ENCODE measurements at places on chromosomes 13 and 19.

DNA sequence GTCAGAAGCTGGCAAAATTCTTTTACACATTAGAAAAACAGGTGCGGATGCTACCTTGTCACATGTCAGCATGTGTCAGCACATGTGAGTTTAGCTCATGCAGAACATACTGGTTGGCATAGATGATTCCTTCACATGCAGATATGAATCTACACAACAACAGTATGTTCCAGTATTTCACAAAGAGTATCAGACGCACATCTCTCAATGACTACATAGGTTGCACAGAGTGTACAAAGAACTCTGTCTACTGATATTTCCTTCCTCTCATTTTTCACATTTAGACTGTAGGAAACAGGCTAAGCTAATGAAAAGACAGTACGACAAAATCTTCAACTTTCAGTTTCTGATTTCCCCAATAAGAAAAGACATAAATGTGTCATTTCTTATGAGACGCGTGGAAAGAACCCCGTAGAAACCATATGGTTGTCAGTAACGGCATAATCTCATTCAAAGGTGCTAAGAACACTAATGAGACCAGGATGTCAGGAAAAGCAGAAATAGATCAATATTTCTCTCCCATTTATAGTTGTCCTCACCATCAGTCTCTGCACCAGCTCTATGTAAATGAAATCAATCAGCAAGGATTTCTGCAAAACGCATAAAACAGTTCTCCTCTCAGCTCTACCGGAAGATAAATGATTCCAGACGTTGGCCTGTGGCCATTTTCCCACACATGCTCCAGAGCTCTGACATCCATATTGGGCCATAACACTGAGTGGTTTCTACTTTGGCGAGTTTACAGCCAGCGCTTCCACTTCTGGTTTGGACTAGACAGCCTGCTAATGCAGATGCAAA, 81.2 kb downstream of the STARD13 start:
- DNase-seq = no peak

DNA sequence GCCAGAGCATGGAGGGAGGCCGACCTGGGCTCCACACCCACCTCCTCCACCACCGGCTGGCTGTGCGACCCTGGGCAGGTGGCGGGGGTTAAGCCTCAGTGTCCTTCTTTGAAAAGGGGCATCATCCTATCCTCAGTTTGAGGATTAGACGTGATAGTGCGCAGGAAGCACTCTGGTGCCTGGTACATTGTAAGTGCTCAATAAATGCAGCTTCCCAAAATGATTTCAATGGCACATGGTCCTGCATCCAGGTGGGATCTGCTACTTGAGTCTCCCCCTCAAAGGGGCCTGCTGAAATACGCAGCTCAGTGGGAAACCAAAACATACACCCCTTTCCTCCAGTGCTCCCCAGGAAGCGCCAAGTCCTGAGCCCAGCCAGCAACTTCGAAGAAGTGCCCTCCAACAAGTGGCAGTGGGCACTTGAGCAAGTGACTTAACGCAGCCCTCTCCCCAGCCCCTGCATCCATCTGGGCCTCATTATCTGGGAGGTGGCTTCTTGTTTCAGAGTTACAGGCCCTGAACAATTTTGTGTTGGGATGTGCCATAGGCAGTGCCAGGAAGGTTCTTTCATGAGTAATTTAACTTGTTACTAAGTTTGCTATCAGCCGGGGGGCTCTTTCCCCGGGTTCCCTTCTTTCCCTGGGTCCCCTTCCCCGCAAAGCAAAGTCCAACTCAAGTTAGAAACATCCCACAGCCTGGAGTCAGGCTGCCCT, 17.9 kb downstream of the ACTN4 start:
- no peak for DNase-seq

DNA sequence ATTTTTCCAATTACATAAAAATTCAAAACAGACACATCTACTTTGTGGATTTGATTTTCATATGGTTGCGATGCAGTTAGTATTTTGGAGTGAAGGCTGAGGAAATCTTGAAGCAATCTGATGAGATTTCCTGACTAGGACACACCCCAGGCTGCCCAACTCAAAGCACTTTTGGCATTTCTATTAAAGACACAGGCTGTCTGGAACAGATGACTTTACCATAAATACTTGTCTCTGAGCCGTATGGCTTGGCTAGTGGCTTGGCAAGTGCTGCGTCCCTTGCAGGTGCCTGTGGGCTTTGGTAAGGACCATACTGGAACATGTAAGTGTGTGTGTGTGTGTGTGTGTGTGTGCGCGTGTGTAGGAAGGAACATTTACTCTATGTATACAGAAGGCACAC, 218.8 kb downstream of the FGF9 start:
- no peak for DNase-seq

DNA sequence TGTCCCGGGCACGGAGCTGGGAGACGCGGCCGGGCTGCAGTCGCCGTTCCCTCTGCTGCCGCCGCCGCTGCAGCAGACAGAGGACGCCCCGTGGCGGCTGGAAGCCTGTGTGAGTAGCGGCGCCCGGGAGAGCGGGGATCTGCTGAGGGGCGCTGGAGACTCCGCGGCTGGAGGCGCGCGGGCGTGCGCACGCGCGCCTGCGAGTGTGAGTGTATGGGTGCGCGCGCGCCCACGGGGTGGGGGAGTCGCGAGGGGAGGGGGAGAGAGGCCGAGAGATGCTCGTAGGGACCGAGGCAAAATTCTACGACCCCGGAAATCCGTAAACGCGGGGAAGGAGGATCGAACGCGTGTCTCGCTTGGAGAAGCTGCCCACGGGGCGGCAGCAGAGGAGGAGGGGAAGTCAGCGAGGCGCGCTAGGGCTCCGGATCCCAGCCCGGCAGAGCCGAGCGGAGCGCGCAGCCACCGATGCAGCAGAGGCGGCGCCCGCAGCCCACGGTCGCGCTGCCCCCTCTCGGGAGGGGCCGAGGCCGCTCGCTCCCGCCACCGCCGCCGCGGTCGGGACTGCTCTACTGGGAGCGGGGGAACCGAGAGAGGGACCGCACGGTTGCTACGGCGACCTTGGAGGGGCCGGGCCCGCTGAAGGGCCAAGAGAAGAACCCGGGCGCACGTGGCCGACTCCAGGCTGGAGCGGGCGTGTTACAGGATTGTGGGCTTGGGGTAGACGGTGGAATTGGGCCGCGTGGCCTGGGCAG, at the start of gene ENOX1:
TSS of gene ENOX1 (minus strand) at position 207 of the 752 bp plus-strand sequence.
- peak; percentile 63 for DNase-seq

- DNase-seq = no peak
Measured at GRCh38 chr19:39263912-39264305, 4.3 kb upstream of the IFNL2 start.

DNA sequence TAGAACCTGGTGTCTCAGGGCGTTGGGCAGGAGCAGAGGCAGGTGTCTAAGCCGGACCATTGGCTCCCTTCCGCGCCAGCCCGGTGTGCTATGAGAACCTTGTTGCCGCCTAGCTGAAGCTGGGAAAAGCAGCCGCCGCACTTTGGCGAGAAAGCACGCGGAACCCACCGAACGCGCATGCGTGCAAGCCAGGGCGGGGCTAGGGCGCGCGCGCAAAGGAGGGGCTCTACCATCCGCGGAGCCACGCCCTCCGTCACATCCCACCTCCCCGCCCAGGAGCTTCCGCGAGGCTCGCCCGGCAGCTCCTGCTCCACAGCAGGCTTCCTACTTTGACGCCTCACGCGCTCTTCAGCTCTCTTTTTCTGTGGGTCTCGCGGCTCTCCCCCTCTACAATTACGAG, 51.3 kb downstream of the WDR87 start:
- peak; percentile 57 for DNase-seq

DNA sequence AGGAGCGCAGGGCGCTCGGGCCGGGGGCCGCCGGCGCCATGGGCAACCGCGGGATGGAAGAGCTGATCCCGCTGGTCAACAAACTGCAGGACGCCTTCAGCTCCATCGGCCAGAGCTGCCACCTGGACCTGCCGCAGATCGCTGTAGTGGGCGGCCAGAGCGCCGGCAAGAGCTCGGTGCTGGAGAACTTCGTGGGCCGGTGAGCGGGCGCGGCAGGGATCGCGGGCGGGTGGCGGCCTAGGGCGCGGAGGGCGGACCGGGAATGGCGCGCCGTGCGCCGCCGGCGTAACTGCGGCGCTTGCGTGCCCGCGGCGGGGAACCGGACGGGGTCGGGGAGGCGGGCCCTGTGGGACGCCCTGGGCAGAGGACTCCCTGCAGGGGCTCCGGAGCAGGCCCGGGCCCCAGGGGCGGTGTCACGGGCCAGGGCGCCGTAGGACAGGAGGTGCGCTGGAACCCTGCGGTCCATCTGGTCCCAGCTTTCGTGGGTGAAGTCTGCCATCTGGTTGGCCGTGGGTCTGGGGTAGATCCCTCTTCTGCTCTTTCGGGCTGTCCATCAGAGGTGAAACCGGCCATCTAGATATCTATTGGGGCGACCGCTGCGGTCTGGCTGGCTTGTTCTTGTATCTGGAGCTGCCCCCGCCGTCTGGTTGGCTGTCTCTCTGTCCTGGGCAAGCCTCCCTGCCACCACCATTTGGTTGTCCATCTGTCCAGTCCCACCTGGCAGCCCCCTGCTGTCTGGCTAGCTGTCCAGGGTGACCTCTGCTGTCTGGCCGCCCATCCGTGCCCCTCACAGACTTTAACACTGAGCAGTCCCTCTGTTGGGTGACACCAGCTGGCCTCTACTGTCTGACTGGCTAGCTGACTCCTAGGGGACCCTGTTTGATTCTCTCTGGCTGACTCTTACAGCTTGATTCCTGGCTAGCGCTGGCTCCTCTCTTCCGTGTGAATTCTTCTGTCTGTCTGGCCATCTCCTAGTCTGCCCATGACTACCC, 622 bp downstream of the DNM2 start:
- peak; percentile 42 for DNase-seq
